ENCODE measurements at places on chromosomes 5 and 9.

GRCh38 chr5:32069396-32069795 is 104.7 kb downstream of the GOLPH3 start:
- no peak for DNase-seq

DNA sequence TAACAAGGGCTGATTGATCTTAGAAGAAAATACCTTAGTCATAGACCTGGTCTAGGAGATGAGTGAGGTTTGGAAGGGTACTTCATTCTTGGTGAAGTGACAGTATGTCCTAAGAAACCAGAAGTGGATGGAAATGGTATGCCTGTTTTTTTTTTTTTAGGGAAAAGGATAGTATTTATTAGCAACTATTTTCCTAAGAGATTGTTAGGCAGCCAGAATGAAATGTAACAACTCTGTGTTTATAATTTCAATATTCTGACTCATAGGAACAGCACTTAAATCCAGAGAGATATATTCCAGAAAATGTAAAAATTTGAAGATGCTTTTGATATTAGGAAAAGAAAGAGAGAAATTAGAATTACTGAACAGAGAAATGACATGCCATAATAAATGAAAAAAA is 21.2 kb upstream of the ARL14EPL start:
- no peak for DNase-seq

- DNase-seq: peak; percentile 1
These were observed 155.8 kb upstream of the SMIM23 start for GRCh38 chr5:171629628-171630349.

GRCh38 chr9:84829471-84829870 is 159.9 kb downstream of the NTRK2 start:
- DNase-seq: no peak
